T-cell (primary cell): ENCODE measurements at places on chromosomes 13 and 19.

DNA sequence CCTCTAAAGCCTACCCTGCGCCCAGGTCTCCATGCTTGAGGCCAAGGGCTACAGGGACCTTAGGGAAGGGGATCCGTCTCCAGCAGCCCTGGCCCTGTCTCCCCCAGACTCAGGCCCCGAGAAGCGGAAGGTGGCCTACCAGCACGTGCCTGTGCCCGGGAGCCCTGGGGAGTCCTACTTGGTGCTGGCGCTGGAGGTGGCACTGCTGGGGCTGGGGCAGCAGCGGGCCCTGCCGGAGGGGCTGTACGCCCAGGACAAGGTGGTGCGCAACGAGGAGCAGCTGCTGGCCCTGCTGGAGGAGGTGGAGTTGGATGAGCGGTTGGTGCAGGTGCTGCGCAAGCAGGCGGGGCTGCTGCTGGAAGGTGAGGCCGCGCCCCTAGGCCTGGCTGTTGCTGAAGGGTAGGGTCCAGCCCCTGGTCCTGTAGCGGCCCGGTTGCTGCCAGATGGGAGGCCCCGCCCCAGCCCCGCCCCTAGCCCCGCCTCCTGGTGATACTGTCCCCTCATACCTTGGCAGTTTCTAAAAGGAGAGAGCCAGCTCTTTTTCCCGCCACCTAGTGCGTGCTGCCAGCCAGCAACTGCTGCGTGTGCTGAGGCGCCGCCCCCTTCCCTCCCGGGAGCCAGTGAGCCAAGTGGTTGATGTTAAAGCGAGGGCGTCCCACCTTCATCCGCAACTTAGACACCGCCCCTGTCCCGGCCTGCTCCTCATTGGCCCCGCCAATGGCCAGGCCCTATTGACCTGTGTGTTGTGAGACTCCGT is 22.6 kb downstream of the ZSWIM4 start:
- no peak for DNase-seq

DNA sequence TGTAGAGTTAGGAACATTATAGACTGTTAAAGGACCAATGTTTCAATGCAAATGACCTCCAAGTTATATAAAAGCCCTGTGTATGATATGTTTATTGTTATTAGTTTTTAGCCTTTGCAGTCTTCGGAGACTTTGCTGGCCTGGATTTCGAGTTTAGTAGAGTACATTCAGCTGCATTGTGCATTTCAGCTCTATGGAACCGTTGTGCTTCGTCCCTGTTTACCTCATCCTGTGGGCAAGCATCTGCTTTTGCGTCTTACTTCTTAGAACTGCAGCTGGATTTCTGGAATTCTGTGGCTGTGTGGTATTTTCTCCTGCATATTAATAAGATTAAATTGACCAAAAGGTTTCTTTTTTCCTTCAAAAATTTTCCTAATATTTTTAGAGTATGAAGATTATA is 138.6 kb downstream of the KCNRG start:
- DNase-seq, result no peak

DNA sequence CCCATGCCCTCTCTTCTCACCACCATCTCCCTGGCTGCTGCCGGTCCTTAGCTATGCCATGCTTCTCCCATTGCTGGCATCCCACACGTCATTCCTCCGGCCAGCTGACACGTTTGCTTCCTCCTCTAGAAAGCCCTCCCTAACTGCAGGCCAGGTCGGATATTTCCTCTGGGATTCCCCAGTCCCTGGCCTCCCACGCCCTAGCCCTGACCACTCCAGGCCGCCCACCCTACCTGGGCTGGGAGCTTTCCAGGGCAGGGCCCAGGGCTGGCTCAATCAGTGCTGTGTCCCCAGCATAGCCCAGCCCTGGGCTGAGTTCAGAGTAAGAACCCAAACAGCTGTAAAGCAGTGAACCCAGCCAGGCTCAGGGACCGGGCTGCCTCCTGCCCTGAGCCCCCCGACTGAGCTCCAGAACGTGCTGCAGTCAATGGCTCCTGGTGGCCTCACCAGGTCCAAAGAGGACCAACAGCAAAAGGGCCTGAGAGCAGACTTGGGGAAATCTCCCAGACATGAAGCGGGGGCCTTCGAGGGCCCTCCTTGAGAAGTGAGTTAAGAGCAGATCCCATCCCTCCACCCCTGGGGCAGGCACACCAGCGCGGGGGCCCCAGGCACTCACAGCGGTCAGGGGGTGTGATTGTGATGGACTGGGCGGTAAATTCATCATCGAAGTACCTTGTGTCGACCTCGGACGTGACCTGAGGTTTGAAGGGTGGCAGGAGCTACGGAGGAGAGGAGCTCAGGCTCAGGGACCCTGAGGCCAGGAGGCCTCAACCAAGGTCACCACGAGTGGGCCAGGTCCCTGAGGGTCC is 8.1 kb upstream of the CCNP start:
- no peak for DNase-seq

- DNase-seq, result no peak
Measured at GRCh38 chr19:47476438-47476972, 4.8 kb upstream of the SLC8A2 start.

- DNase-seq, result no peak
Measured at GRCh38 chr13:40233731-40234195, 432.7 kb downstream of the FOXO1 start.
